ENCODE measurements at places on chromosomes 4 and X.

GRCh38 chr4:178066338-178066941, 624.2 kb upstream of the AGA start:
- DNase-seq, result no peak

DNA sequence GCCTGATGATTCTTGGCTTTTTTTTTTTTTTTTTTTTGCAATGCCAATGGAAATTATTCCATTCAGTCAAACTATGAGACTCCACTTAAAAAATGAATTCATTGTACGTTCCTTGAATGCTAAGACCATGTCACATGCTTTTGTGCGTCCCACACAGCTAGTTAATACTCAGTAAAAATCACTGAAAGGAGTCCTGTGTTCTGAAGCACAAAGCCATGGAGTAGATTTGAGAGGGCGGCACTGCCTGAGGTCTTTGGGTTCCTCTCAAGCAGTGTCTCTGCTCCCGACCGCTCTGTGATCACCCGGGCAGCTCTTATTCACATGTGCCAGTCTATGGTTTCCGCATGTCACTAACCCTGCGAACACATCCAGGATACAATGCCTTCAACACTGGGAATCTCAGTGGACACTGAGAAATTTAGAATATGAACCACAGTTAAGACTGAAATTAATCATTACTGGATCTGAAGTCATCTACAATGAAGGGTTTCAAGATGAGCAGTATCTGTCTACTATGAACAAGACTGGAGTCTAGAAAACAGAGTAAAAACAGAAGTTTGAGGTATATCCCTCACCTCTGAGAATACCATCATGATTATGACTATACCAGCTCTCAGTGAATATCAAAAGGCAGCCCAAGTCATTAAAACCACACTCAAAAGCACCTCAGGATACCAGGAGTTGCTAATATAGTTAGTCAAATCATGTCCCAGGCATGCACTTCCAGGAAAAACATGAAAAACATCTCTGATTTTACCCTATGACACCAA, 193.0 kb downstream of the MGST2 start:
- no peak for DNase-seq

DNA sequence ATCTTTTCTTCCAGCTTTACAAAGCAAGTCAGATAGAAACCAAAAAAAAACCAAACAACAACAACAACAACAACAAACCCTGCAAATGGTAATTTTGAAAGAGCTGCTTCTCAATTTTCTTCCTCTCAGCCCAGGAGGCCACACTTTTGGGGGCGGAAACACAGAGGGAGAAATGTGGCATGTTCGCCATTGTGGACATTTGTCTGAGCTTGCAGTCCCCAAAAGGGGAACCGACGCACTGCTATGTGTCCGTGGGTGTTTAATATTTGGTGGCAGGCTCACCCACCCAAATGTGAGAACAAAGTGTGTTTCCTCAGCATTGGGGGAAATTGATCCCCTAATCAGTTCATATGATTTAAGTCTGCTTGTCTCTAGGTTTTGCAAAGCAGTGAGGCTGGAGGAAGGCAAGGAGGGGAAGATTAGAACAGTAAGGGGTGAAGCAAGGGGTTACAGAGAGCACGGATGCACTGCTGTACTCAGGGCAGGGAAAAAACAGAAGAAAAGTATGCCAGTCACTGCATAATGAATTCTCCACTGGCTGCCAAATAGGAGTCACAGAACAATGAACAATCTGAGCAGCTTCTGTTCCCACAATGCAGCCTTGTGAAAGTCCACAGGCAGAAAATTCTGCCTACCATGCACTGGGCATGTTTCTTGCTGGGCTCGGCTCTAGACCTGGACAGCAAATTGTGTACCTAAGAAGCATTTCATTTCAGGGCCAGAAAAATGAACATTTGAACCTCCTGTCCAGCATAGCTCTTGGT, 74.7 kb upstream of the GPM6B start:
- no peak for DNase-seq

- DNase-seq, result no peak
These were observed 89.6 kb upstream of the KIT start for GRCh38 chr4:54568184-54568583.

- no peak for DNase-seq
These were observed 96.7 kb upstream of the NKX1-1 start for GRCh38 chr4:1502976-1503375.

- peak; percentile 9 for DNase-seq
These were observed at the start of gene MAOA for GRCh38 chrX:43656005-43656494. Gene MAOA (plus strand): TSS chrX:43656299. CDS start chrX:43656342, 43 bp downstream.

- DNase-seq, result peak; percentile 57
These were observed 41.1 kb downstream of the PPP3CA start for GRCh38 chr4:101306225-101306624.

GRCh38 chr4:177436456-177436855, 5.8 kb downstream of the AGA start:
- no peak for DNase-seq

All from Daoy (cell line).